ENCODE measurements at places on chromosomes 2 and 18.

GRCh38 chr2:191276792-191277465 is 31.7 kb downstream of the MYO1B start:
- no peak for DNase-seq

DNA sequence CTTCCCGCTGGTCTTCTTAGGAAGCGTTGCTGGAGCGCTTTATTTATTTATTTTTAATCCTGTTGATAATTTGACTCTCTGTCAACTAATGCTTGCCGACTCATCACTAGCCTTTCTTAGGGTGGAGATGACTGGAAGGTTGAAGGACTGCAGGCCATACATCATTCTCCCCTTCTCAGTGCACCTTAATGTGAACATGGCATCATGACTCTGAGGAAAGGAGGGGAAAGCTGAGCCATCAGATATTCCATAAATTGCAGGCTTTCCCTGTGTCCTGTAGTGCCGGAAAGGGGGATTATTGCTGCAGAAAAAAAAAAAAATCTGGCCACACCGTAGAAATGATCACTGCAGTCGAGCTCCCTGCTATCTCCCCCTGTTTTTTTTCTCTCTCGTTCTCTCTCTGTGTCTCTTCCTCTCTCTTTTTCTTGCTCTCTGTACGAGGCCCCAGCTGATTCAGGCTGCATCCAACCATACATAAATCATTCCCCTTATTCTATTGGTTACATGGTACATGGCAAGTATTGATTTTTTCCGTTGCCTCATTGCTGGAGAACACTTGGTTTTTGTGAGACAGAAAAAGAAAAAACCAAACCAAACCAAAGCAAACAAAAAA is 125.8 kb upstream of the EFEMP1 start:
- DNase-seq: no peak

GRCh38 chr2:117952228-117952627 is 61.6 kb downstream of the CCDC93 start:
- no peak for DNase-seq

- DNase-seq: no peak
These were observed 495 bp upstream of the ASIC4 start for GRCh38 chr2:219513787-219514186.

DNA sequence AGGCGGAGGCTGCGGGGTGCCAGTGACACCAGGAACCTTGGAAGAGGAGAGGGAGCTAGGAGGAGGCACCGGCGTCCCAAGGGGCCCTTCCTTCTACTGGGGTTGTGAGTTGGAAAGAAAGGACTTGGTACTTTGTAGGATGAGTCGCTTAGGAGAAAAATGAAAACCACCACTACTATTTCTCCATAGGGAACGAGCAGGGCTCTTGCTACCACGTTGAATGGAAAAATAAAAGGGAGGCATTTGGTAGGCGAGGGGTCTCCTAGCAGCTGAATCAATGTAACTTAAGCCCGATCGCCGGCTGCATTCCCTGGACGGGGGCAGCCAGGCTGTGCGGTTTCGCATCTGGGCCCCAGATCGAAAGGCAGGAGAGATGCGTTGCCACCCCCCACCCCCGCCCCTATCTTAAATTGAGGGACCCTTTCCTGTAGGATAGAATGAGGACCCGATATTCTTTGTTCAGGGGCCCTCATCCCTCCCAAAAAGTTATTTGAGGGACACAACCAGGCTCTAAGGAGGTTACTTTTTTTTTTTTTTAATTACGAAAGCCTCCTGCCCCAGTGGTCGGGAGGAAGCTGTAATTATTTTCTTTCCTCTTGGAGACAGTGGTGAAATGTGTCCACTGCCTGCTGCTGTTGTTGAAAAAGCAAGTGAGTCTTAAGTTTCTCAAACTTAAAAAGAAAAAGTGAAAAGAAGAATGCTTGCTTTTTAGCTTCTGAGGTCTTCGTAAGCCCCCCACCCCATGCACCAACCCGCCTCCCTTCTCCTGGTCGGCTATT is 1.3 kb downstream of the IGFBP2 start:
- no peak for DNase-seq

- no peak for DNase-seq
These were observed 31.1 kb downstream of the TMEM178A start for GRCh38 chr2:39696838-39697237.

DNA sequence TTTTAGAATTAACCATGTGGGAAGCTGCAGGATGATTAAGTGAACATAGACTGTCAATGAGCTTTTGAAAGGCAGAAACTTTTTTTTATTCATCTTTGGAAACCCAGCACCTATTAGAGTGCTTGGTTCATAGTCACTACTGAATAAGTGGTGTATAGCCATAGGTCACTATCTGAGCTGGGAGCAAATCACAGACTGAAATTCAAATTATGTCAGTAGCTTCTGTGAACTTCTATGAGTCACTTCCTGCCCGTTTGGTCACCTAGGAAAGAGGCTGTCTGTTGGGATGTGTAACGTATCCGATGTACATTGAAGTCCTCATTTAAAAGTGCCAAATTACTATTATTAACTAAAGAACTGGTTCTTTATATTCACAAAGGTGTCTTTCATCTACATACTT is 20.5 kb upstream of the SLC40A1 start:
- DNase-seq: no peak

DNA sequence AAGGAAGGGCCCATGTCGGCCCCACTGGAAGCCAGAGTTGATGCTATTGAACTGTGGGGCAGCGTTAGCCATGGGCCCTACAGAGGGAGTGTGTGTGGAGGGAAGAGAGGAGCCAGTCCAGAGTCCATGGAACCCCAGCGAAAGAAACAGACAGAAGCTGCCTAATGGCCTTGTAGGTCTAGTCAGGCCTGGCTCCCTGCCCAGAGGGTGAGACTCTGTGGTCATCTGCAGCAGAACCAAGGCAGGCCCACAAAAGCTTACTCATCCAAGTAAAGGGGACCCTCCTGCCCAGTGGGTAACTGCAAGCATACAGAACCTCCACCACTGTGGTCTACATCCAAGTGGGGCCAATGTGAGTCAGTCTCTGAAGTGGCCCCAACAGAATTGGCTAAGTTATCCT is 439.8 kb downstream of the TGIF1 start:
- DNase-seq: no peak

DNA sequence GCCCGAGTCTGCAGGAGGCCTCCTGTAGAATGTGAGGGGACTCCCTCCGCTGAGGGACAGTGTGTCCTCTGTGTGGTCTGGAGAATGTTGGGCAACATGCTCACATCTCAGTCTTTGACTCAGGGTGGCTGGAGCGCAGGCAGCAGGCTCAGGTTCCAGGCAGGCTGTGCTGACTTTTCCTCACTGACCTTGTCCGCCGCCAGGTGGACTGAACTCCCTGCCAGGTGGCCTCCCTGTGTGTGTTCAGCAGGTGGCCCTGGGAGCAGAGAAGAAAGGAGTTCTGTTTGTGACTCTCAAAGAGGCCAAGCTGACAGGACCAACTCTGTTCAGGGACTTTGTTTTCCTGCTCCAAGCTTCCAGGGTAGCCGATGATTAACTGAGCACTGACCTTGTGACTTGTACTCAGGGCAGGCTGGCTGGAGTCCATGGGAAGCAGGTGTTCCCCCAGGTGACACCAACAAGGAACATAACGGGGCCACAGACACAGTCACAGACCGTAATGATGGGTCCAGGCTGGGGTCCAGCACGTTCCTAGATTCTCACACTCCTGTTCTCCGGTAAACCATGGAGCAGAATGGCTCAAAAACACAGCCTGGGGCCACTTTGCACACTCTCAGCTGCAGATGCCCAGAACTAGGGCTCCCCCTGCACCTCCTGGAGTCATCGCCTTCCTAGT is 439.8 kb downstream of the RNF144A start:
- no peak for DNase-seq

DNA sequence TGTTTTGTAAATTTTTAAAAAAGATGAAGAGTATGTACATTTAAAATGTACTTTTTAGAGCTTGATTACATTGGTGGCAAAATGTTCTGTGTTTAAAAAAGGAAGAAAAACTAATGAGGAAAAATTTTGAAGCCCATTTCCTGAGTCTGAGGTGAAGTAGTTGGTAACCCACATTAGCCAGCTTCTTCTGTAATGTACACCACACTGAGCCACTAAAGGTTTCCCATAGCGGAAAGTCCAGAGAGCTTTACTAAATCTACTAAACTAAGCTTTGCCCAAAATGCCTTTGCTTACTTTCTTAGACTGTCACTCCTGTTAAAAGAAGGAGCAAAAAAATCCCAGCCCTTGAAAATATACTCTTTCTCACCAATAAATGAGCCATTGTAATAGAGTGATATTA is 804.8 kb upstream of the ZEB2 start:
- no peak for DNase-seq

Measured in T-helper 22 cell (primary cell).